ENCODE measurements at places on chromosomes 16 and 17.
A peak's percentile ranks its signal among the peaks of the same experiment; 100 is the strongest.

DNA sequence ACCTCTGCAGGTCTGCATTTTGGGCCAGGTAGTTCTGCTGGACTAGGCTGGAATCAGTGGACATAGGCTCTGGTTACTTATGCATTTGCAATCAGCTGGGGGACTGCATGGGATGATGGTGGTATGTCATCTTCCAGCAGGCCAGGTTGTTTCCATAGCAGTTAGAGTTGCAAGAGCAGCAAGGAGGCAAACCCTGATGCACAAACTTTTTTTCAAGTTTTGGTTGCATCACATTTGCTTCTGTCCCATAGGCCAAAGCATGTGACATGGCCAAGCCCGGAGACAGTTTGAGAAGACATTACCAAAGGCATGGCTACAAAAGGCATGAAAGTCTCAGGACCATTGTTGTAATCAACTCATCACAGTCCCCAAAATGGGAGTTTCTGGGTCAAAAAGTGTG is 58.2 kb downstream of the PRKCB start:
- DNase-seq, result no peak

GRCh38 chr16:66030036-66030435 is 336.5 kb upstream of the CDH5 start:
- DNase-seq, result no peak

GRCh38 chr16:17780181-17780580 is 309.4 kb upstream of the XYLT1 start:
- no peak for DNase-seq

GRCh38 chr17:42386777-42387657 is 1.2 kb downstream of the STAT3 start:
- no peak for DNase-seq

GRCh38 chr16:17377360-17378324 is 93.1 kb downstream of the XYLT1 start:
- DNase-seq, result no peak

- DNase-seq, result peak; percentile 85
These were observed 3.4 kb downstream of the SLC38A10 start for GRCh38 chr17:81291662-81292061.

DNA sequence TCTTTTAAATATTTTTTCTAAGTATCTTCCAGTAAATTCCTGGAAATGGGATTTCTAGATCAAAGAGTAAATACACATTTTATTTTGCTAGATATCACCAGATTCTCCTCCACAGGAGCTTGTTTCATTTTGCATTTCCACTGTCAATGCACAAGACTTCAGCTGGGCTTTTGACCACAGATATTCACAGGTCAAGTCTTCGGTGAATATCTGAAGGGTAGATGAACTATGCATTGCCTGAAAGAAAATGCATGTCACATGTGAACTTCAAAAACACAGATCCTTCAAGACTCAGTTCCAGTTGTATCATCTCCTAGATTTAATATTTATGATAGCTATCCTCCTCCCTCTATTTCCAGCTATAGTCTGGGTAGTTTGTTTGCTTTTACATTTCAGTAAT is 963.6 kb upstream of the GOT2 start:
- DNase-seq, result no peak

DNA sequence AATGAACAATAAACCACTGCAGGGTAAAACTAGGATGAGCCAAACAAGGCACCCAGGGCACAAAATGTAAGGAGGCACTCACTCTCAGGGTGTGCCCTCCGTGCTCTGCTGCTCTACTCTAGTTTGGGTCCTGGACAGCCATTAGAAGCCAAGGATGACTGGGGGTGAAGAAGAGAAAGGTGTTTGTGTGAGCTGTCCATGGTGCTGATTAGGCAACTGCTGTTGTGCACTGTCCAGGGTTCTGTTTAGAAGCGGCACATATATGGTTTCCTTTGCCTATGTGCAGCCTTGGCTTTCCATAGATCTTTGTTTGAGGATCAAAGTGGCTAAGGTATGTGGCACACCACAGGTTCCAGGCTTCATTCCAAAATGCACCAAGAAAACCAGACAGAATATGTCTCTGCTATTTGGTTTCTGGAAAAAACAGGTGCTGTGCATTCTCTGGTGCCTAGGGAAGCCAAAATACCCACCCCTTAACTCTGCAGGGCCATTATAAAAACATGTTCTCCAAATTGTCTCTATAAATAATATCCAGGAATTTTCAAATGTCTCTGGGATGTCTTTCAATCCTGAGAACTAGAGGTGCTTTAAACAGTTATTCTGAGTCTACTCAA is 123.5 kb downstream of the CBLN1 start:
- DNase-seq, result no peak

GRCh38 chr16:8179615-8180014 is 410.7 kb downstream of the TMEM114 start:
- DNase-seq, result no peak

DNA sequence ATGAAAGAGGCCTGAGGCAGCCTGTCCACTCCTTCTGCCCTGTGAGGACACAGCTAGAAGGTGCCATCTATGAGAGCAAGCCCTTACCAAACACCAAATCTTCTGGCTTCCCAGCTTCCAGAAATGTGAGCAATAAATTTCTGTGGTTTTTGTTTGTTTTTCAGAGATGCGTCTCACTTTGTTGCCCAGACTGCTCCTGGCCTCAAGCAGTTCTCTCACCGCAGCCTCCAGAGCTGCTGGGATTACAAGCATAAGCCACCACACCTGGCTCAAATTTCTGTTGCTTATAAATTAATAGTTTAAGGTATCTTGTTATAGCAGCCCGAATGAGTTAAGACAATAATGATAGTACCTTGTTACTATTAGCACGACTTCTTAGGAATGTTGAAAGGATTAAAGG is 12.5 kb upstream of the SLC16A11 start:
- no peak for DNase-seq

- no peak for DNase-seq
These were observed 255.6 kb downstream of the HS3ST3A1 start for GRCh38 chr17:13346081-13346533.

- no peak for DNase-seq
These were observed 10.4 kb downstream of the RAI1 start for GRCh38 chr17:17691468-17692263.

DNA sequence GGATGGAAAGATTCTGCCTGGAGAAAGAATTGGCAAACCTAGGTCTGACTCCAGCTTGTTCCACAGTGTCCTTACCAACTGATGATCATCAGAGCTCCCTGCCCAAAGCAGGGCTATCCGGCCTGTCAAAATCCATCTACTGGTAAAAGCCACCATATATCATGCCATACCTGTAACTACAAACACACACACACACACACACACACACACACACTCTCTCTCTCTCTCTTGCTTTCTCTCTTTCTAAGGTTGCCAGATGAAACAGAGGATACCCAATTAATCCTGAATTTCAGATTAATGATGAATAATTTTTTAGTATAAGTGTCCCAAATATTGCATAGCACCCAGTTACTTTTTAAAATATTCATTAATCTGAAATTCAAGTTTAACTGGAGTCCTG is 1.5 kb upstream of the MMP28 start:
- no peak for DNase-seq

DNA sequence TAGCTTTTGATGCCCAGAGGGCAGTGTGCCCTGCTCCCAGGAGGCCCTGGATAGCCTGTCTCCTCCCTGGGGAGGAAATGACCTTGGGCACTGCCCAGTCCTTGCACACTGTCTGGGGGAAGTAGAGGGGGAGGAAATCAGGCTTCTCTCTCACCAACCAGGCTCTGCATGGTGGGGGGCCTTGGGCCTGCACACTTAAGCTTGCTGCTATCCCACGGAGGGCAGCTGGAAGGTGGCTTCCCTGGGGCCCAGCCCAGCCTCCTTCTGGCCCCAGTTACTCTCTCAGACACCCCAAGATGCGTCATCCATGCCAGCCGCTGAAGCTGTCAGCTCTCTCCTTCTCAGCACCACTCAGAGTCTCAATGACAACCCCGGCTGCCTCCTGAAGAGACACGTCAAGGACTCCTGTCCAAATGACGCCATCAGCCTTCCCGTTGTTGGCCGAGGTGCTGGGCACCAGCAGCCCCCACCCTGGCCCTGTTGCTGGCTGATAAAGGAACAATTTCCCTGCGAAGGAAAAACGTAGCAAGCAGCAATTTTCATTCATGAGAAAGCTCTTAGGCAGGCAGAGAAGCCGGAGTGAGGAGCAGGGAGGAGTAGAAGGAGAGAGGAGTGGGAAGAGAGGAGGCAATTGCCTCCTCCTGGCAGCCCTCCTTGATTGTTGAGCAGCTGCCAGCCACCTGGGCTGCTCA is 95.5 kb downstream of the SDK2 start:
- DNase-seq, result no peak

DNA sequence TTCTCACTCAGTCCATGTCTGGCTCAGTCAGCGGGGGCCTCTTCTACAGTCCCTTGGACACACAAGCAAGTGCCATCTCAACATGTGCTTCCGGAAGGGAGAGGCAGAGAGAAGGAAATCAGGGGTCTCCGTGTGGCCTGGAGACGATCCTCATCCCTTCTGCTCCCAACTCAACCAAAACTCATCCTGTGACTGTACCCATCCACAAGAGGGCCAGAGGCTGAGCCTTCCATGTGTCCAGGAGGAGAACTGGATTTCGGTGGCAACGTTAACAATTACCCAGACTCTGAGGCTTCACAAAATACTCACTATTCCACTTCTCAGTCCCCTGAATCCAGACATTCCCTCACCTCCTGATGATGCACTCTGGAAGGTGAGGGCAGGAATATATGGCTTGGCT is 7.8 kb upstream of the ALOX12B start:
- DNase-seq, result no peak

GRCh38 chr17:5719976-5720375 is 135.7 kb upstream of the NLRP1 start:
- no peak for DNase-seq
